Right lobe of liver (tissue), 6 donors: ENCODE measurements at places on chromosomes 16 and 17. TPM values are rescaled to one million over a fixed set of nuclear protein-coding genes. Genes with fewer than 3 reads are reported as not detected.
A peak's percentile ranks its signal among the peaks of the same experiment; 100 is the strongest.

- no peaks in the 10 kb centered on the region for H3K4me1 ChIP-seq
- no peak for DNase-seq
- H3K27ac ChIP-seq = no peak overlapping the region
- H3K4me3 ChIP-seq = no peak overlapping the region
Measured at GRCh38 chr16:64408699-64409098, 713.2 kb downstream of the CDH11 start.

DNA sequence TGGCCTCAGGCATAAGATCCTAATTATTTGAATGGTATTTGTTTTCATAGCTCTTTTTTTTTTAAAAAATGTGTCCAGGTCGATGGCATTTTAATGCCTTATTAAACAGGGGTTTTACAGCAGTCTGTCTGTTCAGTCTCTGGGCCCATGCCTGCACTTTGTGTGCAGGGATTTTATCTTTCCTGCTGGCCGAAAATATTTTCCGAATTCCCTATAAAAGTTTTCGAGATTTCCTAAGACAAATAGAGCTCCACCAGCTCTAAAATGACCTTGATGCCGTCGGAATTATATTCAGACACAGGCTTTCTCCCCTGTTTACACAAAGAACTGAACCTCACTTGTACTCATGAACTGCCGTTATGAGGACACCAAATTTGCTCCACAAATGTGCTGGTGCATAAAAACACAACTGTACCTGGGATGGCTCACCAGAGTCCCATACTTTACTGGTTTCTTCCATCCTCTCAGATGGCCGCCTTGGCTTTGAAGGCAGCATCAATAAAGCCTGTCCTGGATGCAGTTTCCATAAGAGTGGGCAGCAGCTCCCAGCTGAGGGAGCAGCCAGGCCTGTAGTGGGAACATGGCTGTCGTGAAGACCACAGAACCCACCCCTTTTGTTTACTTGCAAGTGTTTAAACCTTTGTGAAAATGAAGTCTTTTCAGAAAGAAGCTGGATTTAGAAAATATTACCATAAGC, 44.9 kb downstream of the TBX4 start:
- H3K36me3 ChIP-seq = no peaks in the 10 kb centered on the region
- H3K27ac ChIP-seq = no peak overlapping the region
- no peak for DNase-seq
- H3K27me3 ChIP-seq = no peaks in the 10 kb centered on the region

GRCh38 chr17:82775001-82775823, 23.3 kb downstream of the TBCD start:
- no peaks in the 10 kb centered on the region for H3K36me3 ChIP-seq
- no peak overlapping the region for H3K27ac ChIP-seq
- DNase-seq = peak; percentile 70
- peaks cover 22% of the 10 kb centered on the region for H3K4me1 ChIP-seq

SYT17 gene
- 11.2 TPM for total RNA-seq

GRCh38 chr16:3195975-3196374, 8.0 kb downstream of the OR1F1 start:
- H3K4me3 ChIP-seq = no peak overlapping the region
- no peak overlapping the region for H3K27ac ChIP-seq
- DNase-seq = no peak
- no peaks in the 10 kb centered on the region for H3K36me3 ChIP-seq
- H3K27me3 ChIP-seq = peaks cover 14% of the 10 kb centered on the region

- no peak overlapping the region for H3K27ac ChIP-seq
- H3K4me3 ChIP-seq = no peak overlapping the region
- H3K4me1 ChIP-seq = no peaks in the 10 kb centered on the region
- H3K36me3 ChIP-seq = no peaks in the 10 kb centered on the region
Measured at GRCh38 chr17:56635641-56636040, 42.1 kb downstream of the NOG start.
